CD4-positive, alpha-beta T cell (primary cell): ENCODE measurements at places on chromosomes 16 and 17.

GRCh38 chr17:76410328-76410965 is 26.0 kb downstream of the SPHK1 start:
- DNase-seq, result no peak

GRCh38 chr16:47028767-47029377 is 55.4 kb upstream of the DNAJA2 start:
- no peak for DNase-seq

GRCh38 chr17:20896153-20896649 is 146.6 kb downstream of the USP22 start:
- DNase-seq, result peak; percentile 9

DNA sequence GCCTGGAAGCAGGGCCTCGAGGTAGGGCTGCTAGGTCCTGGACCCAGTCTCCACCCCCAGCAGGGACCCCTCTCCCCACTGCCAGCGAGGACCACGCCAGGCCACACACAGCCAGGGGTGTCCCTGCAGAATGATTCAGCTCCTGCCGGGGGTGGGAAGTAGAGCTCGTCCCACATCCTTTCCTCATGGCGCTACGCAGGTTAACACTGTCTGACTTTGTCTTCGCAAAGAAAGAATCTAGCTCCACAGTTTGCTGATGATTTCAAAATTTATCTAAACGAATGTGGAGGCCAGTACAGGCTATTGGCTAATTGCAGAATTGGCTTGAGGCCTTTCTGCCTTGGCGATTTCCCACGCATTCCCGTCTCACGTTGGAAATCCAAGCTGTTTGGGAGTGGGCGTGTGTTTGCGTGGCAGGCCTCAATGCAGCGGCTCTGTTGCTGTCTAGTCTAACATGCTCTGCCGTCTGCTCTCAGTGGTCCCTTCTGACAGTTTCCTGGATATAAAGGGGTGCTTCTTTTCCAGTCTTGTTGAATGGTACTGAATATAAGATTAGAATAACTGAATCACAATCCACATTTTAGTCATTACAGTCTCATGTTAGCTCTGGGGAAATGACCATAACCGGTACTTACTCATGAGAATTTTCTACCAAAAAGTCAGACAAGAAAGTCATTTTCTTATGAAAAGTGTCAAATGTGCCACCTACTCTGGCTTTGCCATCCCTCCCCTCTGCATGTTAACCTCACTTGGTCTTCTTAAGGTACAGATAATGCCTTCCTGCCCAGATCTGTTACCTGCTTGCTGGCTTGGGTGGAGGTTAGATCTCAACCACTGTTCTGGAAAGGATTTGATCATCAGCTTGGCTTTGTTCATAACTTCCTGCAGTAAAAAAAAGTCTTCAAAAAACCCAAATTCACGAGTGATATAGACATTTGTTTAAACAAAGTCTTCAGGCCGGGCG is 252.4 kb downstream of the NTN1 start:
- no peak for DNase-seq

DNA sequence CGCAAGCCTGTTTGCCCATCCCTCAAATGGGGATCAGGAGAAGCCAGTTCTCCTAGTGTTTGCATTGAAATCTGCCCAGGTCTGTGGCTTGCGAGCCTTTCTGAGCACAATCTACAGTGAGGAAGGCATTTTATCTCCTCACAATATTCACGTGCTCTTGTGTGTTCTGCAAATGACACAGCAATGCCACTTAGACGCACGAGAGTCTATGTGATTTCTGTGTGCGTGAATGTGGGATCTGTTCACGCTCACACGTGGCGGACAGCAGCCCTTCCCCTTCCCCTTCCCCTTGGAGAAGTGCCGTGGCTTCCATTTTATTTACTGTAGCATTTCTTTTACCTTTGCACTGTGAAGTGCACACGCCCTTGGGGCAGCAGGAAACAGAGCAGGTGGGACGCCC is 17.7 kb upstream of the CBFA2T3 start:
- DNase-seq, result no peak

GRCh38 chr17:82114872-82115271 is 16.8 kb upstream of the FASN start:
- DNase-seq, result no peak

- no peak for DNase-seq
Measured at GRCh38 chr17:7580604-7581575, 1.5 kb downstream of the CD68 start.

GRCh38 chr16:55585631-55586030 is 19.1 kb downstream of the CAPNS2 start:
- DNase-seq, result no peak

GRCh38 chr17:58381124-58382035 is 29.4 kb upstream of the SUPT4H1 start:
- DNase-seq, result no peak

- no peak for DNase-seq
Measured at GRCh38 chr17:49288388-49288787, 57.8 kb upstream of the PHOSPHO1 start.

DNA sequence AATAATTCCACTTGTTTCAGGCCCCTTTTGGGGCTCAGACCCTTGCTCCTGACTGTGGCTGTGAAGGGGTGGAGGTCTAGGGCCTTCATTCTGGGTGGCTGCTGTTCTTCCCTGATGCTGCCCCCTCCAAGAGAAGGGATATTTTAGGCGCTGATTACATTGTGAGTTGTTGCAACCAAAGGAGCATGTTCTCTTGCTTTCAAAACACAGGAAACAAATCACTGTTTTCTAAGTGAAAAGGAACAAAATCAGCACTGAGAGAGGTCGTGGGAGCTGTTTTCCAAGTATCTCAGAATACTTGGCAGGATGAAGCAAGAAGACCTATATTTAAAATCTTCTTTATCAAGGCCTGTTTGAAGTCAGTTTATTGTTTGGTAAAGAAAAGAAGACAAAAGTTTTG is 25.3 kb upstream of the SEC14L1 start:
- no peak for DNase-seq

DNA sequence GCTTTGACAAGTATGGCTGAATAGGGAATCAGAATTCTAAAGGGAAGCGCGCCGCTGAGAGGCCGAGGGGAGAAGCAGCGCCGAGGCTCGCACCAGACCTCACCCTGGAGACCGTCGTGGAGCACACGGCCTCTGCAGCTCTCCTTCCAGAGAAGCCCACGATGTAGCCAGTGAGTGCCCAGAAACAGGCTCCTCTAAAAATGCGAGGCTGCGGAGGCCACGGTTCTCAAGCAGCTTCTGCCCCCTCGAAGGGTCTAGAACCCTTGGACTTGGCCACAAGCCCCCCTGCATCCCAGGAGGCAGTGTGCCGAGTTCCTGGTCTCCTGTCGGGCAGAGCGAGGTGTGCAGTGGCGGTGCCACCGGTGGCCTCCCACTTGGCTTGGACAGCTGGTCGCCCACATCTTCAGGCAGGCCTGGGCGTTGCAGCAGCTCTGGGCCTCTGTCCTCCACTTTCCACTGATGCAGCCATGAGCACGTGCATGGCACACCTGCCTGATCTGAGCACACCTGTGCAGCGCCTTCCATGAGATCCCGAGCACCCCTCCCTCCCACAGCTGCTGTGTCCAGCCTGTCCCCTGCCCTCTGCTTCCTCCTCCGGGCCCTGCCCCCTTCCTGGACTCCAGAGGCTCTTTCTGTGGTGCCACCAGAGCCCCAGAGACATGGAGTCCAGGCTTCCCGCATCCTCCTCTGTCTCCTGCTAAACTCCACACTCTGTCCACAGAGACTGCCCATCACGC is 18.9 kb upstream of the WDR45B start:
- no peak for DNase-seq

DNA sequence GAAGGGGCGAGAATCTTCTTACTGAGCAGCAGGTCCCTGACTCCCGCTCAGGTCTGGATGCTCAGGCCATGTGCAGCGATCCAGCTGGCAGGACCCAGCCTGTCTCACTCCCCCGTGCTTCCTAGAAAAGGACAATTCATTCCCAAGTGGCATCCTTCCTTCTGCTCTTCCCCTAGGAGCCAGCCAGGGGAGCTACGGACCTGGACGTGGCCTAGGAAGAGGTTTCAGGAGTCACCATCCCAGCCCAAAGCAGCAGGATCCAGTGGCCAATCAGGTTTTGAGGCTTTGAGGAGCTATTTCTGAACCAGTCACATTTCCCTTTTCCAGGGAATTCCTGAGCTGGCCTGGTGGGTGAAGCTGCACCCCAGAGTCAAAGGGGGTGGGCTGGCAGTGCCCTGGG is 7.8 kb upstream of the CD79B start:
- no peak for DNase-seq

GRCh38 chr16:50802961-50803360 is 61.1 kb downstream of the CYLD start:
- DNase-seq, result no peak

DNA sequence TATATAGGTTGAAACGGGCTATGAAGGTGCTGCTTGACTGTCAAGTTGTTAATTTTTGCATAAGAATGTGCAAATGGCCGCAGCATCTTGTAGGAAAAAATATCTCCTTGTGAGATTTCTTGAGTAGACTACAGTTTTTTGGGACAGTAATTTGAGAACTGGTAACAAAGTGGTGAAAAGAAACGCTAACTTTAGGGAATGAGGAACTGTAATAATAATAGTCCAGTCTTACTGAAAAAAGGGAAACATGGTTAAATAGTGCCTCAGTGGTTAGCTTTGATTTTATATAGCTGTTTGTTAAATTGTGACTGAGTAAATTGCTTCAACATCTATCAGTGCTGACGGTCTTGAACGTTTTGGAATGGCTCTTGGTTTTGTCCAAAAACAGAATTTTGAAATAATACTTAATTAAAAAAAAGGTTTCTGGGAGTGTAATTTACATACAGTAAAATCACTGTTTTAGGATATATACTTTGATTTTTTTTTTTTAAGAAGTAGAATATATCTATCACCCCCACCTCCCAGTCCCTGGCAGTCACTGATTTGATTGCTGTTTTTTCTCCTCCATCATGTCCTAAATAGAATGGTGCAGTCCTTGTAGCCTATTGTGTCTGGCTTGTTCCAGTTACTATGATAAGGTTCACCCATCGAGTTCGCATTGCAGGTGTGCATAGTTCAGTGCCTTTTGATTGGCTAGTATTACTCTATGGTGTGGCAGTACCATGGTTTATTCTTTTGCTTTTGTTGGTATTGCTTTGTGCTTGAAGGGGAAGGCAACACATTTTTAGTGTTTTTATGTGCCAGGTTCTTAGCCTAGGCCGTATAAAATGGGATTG is 2.8 kb downstream of the HAPSTR1 start:
- DNase-seq, result no peak

DNA sequence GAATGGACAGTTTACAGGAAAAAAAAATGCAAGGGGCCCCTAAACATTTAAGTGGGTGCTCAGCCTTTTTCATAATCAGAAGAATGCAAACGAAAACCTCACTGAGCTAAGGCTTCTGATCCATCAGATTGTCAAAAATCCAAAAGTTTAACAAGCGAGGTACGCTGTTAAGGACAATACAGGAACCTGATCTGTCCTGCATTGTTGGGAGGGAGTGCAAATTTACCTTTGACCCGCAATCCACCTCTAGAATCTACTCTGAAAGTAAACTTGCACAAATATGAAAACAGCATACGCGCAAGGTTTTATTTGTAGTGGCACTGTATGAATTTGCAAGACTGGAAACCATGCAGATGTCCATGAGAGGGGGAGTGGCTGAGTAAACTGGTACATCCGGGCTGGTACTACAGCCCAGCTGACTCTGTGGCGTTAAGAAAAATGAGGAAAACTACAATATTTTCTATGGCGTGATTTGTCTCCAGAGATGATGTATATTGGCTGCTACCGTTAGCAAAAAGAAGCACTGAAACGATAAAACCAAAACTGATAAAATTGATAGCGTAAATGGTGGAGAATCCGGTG is 28.8 kb upstream of the ST6GALNAC1 start:
- peak; percentile 22 for DNase-seq

- DNase-seq, result no peak
Measured at GRCh38 chr16:57318240-57318970, 33.9 kb upstream of the PLLP start.

- no peak for DNase-seq
Measured at GRCh38 chr17:57370037-57370581, 113.8 kb downstream of the MSI2 start.

- DNase-seq, result no peak
Measured at GRCh38 chr17:76640550-76641380, 2.8 kb downstream of the ST6GALNAC1 start.

DNA sequence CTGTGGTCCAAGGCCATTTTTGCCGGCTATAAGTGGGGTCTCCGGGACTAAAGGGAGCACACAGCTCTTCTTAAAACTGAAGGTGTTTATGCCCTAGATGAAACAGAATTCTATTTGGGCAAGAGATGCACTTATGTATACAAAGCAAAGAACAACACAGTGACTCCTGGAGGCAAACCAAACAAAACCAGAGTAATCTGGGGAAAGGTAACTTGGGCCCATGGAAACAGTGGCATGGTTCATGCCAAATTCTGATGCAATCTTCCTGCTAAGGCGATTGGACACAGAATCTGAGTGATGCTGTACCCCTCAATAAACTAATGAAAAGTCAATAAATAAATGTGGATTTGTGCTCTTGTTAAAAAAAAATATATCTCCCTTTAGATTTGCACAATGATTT is 20.2 kb upstream of the SHISA9 start:
- DNase-seq, result no peak

DNA sequence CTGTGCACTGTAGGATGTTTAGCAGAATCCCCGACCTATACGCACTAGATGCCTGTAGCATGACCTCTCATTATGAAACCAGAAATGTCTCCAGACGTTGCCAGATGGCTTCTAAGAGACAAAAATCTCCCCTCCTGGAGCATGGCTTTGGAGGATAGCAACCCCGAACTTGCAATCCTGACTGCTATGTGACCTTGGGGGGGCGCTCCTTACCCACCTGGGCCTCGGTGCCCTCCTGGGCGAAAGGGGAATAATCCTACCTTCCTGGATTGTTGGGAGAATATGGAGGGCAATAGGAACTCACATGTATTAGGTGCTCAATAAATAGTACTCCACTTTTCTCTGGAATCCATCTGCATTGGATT is 8.1 kb downstream of the MRM1 start:
- DNase-seq, result no peak
